ENCODE measurements at places on chromosomes 16 and 17. TPM values are rescaled to one million over a fixed set of nuclear protein-coding genes. Genes with fewer than 3 reads are reported as not detected.

DNA sequence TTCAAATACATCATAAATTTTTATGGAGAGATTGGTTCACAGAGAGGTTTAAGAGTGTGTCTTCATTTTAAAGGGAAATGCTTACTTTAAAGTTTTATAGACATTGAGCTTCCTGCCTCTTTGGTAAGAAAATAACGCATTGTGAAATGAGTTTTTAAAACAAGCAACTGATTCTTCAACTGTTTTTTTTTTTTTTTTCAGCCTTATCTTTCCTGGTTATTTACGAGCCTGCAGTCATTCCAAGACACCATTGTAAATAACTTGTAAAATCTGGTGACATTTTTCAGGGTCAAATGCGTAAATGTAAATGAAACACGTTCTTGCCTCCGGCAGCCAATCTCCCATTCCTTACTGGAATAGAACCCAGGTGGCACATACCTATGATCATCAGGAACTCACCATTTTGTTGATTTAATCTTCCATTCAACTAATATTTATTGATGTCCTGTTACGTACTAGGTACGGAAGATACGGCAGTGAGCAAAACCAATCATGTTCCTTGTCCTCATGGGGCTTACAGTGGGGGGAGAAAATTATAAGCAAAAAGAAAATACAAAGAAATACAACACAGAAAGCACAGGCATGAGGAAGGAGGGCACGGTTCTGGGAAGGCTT lies 33.2 kb upstream of the CDYL2 start:
- H3K27me3 ChIP-seq = no peaks in the 10 kb centered on the region
- H3K4me3 ChIP-seq = no peak overlapping the region
- H3K27ac ChIP-seq = no peak overlapping the region
- DNase-seq = no peak
- H3K36me3 ChIP-seq = no peaks in the 10 kb centered on the region

DNA sequence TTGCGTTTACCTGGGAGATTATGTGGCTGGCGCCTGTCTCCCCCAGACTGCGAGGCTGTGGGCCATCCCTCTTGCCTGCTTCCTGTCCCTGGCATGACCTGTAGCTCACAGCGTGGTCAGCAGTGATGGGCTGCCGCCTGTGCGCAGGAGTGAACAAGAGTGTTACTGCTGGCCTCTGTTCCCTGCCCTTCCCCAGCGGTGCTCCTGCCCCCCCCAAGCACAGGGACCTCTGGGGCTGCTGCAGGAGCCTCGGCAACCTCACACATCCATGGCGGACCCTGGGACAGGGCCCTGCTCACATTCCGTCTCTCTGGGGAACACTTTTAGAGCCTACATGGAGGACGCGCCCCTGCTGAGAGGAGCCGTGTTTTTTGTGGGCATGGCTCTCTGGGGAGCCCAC lies 10.6 kb downstream of the TSC2 start:
- H3K4me1 ChIP-seq = no peaks in the 10 kb centered on the region
- H3K27ac ChIP-seq = peak overlapping the region; percentile 19
- H3K27me3 ChIP-seq = no peaks in the 10 kb centered on the region
- no peak overlapping the region for H3K4me3 ChIP-seq

- H3K27me3 ChIP-seq = no peaks in the 10 kb centered on the region
- no peaks in the 10 kb centered on the region for H3K36me3 ChIP-seq
- H3K4me3 ChIP-seq = no peak overlapping the region
- H3K4me1 ChIP-seq = peaks cover 1% of the 10 kb centered on the region
- DNase-seq = no peak
These were observed 4.6 kb upstream of the GHDC start for GRCh38 chr17:42198897-42199296.

GRCh38 chr16:69157196-69157595 lies 24.7 kb downstream of the UTP4 start:
- no peak for DNase-seq
- H3K27ac ChIP-seq = no peak overlapping the region

GRCh38 chr16:52976539-52977167 lies 76.0 kb downstream of the CHD9NB start:
- no peak overlapping the region for H3K27ac ChIP-seq
- H3K4me3 ChIP-seq = no peak overlapping the region
- no peaks in the 10 kb centered on the region for H3K36me3 ChIP-seq

DNA sequence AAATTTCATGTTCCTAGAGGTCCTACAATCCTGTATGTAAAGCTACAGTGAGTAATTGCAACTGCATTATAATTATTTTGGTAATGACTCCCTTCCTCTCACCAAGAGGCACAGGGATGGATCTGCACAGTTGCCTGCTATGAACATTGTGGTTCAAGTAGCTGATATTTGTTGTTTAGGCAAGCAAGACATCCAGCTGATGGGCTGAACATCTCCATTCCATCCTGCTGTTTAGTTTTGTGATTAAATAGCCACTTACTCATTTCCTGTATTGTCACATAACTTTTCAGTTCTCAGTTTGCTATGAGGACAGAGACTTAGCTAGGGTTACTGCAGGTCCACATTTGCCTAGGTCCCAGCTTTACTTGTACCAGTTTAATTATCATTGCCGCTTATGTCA lies 181.2 kb upstream of the TBX2 start:
- H3K27ac ChIP-seq = no peak overlapping the region
- H3K27me3 ChIP-seq = no peaks in the 10 kb centered on the region
- no peak for DNase-seq
- H3K36me3 ChIP-seq = no peaks in the 10 kb centered on the region

DNA sequence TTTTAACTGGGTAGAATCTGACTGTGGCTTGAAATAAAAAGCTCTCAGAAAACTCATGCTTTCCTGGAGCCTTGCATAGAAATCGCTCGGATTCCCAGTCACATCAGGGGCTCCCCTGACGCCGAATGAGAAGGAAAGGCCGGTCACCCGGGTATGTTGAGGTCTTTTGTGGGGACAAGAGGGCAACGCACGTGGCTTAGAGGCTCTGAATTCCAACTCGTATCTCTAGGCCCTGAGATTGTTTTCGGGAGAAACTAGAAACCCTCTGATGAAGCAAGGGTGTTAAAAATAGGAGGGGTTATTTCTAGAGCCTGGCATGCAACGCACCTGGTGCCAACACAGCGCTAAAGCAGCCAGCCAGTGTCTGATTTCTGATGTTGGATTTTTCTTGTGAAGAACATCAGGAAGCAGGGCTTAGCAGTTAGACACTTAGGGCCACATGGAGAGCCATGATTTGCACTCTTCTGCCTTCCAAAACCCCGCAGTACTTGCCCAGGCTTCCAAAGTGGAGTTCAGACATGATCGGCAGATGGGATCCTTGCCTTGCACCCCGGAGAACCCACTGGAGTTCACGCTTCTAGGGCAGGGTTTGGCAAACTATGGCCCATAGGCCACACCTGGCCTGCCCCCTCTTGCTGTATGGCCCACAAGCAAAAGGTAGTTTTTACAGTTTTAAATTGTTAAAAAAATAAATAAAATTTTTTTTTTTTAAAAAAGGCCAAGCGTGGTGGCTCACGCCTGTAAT lies 12.6 kb downstream of the CACNG1 start:
- no peak overlapping the region for H3K4me3 ChIP-seq
- no peaks in the 10 kb centered on the region for H3K27me3 ChIP-seq
- no peak overlapping the region for H3K27ac ChIP-seq
- no peaks in the 10 kb centered on the region for H3K4me1 ChIP-seq
- no peak for DNase-seq
- H3K36me3 ChIP-seq = no peaks in the 10 kb centered on the region

DNA sequence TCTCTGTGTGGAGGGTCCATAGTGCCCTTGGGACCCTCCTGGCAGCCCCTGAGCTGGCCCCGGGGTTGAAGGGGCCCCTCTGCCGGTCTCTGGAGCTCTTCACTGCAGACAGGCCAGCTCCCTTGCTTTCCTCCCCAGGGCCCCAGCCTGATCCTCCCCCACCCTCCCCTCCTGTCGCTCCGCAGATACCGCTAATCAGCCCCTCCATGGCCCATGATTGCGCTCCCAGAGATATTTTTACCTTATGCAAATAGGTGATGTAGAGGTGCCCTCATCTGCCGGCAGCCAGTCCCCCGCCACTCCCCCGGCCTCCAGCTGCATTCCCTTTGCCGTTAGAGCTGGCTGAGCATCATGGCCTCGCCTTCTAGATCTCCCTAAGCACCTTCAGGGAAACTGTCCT lies 9.2 kb downstream of the MMP15 start:
- H3K4me1 ChIP-seq = peaks cover 5% of the 10 kb centered on the region
- no peak overlapping the region for H3K27ac ChIP-seq
- H3K36me3 ChIP-seq = no peaks in the 10 kb centered on the region
- DNase-seq = no peak
- H3K4me3 ChIP-seq = no peak overlapping the region
- H3K27me3 ChIP-seq = no peaks in the 10 kb centered on the region

CCL4 gene
- total RNA-seq = not detected

GNAO1 gene
- 20.0 TPM for total RNA-seq

GPR139 gene
- 1.8 TPM for total RNA-seq

Data from GM23338 (cell line).